ENCODE measurements at places on chromosomes 13 and 19.

DNA sequence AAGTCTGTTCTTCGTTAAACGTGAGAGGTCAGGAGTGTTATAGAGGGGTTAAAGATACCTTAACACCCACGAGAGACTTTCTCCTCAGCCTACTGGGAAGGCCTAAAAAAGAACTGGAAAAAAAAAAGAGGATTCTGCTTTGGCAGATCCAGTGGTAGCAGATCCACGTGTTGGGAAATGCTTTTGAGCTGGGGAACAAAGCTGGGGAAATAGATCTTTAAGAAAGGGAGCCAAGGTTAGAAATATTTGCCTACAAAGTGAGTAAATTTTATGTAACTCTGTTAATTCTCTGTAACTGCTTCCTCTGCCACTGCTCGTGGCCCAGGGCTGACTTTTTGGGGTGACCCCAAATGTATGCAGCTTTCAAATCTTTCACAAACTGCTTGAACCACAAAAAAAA lies 11.7 kb downstream of the RFX2 start:
- DNase-seq, result no peak

DNA sequence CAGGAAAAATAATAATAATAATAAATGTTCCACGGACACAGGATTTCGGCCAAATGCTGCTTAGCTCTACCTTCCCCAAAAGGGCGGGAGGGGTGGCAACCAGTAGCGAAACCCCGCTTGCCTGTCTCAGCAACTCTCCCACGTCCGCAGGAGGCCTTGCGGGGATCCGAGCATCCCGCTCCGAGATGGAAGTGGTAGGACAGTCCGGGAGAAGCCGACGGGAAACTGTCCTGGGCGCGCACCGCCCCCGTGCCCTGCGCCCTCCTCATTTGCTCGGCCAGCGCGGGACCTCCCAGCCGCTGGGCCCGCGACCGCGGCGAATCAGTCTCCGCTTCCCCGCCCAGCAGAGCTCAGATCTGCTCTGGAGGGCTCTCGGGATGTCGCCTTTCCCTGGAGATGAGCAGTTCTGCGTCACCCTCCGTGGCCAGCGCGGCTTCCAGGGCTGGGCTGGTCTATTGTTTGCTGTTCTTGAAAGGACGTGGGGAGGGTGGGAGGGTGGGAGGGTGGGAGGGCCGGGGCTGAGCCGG lies 48.9 kb upstream of the PABPC3 start:
- no peak for DNase-seq

GRCh38 chr19:47352095-47352494 lies 3.0 kb downstream of the DHX34 start:
- no peak for DNase-seq

DNA sequence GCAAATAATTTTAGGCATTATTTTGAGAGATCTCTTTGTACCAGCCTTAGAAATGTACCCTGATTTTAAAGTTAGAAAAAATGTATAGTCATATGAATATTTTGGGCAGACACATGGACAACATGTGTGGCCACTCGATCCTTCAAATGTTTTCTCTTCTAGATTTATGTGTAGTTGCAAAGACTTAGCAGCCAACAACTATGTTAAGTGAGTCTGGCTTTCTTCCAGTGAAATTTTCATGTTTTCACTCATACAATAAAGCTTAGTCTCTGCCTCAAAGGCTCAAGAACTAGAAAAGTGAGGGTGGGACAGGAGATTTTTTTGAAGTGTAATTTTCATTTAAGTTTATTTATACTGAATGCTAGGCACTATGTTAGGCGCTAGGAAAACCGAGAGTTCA lies 207.7 kb upstream of the DACH1 start:
- DNase-seq, result no peak

DNA sequence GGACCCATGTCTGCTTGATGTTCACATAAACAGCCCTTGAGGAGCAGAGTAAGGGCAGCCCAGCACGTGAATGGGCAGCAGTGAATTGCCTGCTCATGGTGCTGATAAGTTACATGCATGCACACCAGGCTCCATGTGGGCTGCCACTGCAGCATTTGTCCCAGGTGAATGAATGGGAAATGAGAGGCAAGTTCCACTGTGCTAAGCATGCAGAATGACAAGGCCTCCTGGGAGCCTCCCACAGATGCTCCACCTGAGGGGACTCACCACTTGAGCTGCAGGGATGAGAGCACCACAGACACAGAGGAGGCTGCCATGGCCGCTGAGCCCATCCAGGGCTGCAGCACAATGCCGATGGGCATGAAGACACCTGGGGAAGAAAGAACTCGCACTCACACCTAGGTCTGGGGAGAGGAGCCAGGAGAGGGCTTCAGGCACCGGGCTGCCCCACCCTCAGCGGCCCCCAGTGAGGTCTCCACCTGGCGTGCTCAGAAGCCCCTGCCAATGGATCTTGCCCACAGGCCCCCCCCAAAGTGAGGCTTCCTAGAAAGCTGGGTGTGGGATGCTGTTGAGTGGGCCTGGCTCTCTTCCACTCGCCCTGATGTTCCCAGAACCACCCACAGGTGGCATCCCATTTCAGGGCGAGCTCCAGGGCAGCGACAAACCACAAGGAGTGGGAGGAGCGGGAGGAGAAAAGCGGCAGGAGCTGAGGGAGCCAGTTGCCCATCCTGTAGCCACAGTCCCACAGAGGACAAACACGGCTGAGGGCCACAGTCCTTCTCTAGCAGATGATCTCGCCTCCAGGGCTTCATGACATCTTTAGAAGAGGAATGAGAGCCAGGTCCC lies 73.8 kb downstream of the CCDC70 start:
- DNase-seq, result no peak

GRCh38 chr13:48819376-48819775 lies 156.3 kb upstream of the FNDC3A start:
- DNase-seq, result no peak

DNA sequence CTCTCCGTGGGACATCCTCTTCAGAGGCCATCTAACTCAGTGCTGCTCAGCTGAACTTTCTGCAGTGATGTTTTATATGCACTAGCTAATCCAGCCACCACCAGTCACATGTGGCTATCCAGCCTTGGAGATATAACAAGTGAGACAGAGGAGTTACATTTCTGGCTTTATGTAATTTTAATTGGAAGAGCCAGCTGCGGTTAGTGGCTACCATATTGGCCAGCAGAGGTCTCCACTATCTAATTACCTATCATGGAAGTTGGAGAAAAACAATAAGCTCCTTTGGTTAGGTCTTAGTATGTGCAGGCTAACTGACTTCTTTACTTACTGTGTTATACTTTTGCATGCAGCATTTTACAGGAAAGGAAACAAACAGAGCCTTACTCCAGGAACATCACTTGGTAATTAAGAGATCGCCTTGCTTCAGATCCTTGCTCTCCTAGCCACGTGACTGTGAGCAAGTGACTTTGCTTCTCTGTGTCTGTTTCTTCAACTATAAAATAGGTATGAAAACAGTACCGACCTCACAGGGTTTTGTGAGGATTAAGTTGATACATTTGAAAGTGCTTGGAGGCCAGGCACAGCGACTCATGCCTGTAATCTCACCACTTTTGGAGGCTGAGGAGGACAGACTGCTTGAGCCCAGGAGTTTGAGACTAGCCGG lies 1.6 kb upstream of the KLK10 start:
- no peak for DNase-seq

- no peak for DNase-seq
Measured at GRCh38 chr13:44734201-44734707, 158.1 kb upstream of the TSC22D1 start.

DNA sequence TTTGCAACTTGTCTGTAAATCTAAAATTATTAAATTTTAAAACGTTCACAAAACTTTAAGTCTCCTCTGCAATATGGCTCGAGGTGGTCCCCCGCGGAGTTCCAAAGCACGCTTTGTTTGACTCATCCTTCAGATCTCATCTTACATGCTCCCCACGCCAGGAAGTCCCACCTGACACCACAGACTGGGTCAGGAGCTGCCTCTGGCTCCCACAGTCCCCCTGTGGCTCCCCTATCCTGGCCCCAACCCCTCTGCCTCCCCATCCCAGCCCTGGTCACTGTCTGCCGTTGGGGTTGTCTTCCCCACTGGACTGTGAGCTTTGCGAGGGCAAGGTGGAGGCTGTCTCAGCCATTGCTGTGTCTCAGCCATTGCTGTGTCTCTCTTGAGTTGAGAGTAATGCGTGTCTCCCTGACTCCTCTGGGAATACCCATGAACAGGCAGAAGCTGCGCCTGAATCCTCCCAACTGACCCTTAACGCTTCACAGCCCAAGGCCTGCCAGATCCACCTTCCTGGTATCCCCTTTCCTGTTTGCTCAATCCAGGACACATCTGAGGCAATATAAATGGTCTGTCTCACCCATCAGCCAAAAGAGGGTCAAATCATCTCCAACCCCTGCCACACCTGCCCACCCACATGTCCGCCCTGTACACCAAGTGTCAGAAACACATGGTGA lies 15.9 kb downstream of the DYRK1B start:
- DNase-seq, result no peak

DNA sequence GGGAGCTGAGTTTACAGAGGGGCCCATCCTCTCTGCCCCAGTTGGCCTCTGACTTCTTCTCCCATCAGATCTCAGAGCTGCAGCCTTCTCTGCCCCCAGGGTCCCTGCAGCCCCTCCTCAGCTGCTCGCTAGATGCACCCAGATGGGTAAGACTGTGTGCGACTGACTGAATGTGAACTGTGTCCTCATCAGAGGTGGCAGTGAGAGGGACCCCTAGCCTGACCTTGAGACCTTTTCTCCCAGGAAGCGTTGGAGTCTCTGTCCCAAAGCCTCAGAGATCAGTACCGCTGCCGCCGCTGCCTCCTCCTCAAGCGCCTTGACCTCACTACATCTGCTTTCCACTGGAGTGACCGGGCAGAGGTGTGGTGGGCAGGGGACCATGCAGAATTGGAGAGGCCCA lies 2.4 kb downstream of the FAM98C start:
- no peak for DNase-seq

- no peak for DNase-seq
Measured at GRCh38 chr13:63427170-63427569, 2011.5 kb upstream of the PCDH20 start.

Measured in central memory CD4-positive, alpha-beta T cell (primary cell).